ENCODE measurements at places on chromosomes 4 and X.

DNA sequence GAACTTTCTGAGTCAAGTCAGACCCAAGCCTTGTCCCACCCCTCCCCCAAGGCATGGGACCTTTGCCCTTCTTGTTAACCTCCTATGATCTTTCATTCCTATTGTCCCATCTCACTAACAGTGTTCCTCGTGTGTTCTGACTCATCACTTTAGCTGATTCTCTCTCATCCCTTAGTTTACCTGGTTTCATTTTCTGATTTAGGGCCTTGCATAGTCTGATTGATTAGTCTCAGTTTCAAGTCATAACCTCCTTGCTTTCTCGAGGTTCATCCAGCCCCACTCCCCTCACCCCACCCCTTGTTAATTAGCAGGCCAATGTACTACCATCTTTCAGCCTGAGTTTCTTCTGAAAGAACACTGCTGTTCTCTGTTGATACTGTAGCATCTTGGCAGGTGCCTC lies 517.4 kb downstream of the RPA4 start:
- no peak for DNase-seq

DNA sequence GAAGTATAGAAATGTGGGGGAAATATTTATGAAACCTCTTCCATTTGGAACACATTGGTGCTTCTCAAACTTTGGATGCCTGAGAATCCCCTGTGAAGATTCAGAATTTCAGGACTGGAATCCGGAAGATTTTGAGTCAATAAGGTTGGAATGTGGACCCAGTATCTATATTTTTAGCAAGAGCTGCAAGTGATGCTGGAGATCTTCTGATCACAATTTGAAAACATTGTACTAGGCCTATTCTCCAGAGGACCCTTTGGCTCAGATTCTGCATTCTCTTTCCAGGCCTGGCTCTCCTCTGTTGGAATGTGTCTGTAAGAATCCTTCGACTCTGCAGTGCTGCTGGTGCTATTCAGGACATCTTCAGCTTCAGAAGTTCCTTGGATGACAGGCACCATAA lies 2.4 kb upstream of the PKD2 start:
- no peak for DNase-seq

DNA sequence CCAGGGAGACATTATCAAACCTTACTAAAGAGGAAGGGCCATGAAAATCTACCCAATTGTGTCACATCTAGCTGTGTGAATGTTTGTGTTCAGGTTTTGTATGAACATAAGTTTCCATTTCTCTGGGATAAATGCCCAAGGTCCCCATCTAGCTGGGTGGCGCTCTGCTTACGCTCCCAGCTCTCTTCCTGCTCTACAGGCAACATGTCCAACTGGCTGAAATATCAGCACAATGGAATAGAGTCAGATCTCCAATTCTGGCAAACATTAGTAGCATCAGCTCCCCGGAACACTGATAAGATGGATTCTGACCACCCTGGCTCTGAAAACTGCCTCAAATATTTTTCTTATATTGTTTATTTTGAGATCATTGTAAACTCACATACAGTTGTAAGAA lies 74.8 kb downstream of the IRF2 start:
- no peak for DNase-seq

GRCh38 chrX:153495362-153495751 lies 577 bp downstream of the BGN start:
- no peak for DNase-seq

DNA sequence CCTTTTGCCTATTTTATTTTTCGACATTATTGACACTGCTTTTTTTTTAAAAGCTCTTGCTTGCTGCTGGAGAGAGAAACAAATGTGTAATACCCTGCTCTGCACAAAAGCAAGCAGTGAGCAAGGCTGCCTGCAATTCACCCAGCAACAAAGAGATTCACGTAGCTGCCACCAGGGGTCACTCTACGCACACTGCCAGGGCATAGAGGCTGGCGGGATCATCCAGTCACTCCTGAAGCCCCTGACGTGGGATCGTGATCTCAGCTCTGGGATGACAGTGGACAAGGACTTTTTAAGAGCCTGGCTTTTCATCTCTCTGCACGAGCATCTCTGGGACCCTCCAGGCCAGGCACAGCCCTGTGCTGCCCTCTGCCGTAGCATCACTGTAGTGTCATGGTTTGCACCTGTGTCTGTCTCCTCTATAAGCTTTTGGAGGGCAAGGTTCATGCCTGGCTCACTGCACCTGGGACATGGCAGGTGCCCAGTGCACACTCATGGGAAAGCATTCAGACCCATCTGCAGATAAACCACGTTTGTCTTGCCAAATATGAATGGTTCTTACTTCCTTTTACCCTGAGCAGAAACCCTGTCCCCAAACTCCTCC lies 19.8 kb downstream of the C4orf50 start:
- DNase-seq: no peak

GRCh38 chrX:39491548-39492297 lies 606.0 kb downstream of the BCOR start:
- DNase-seq: peak; percentile 36

DNA sequence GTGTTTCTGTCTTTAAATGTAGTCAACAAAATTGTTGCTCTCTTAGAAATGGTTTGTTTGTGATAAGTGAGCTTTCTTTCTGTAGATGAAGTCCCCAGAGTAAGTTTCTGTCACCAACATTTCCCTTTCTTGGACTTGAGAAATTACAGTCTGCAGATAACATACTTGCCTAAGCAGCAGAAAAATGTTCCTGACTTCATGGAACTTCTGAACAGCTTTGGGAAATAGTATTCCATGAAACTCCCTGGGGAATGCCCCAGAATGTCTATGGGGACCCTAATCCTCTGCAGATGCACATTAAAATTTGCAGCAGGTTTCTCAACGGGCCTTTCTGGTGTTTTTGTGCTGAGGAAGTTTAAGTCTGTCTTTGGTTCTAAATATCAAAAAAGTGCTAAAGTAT lies 38.6 kb upstream of the NEIL3 start:
- DNase-seq: no peak

DNA sequence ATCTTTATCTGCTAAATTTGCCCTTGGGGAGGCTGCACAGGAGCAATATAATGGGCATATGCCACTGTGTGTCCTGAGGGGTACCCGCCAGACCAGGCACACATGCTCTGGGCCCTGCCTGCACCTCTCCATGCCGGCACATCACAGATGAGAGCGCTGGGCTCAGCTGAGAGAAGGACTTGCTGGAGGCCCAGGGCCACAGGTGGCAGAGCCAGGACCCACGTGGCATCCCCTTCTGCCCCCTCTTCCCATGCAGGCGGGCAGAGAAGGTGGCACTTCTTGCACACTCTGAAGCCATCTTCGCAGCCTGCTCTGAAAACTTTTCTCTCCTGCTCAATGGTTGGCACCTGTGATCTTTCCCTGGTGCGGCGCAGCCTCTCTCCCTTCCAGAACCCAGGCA lies 20.1 kb downstream of the CPZ start:
- DNase-seq: no peak

GRCh38 chr4:150382028-150382427 lies 199.9 kb upstream of the MAB21L2 start:
- DNase-seq: no peak

- DNase-seq: no peak
These were observed 38.0 kb downstream of the HTT-AS start for GRCh38 chr4:3036131-3036952.

DNA sequence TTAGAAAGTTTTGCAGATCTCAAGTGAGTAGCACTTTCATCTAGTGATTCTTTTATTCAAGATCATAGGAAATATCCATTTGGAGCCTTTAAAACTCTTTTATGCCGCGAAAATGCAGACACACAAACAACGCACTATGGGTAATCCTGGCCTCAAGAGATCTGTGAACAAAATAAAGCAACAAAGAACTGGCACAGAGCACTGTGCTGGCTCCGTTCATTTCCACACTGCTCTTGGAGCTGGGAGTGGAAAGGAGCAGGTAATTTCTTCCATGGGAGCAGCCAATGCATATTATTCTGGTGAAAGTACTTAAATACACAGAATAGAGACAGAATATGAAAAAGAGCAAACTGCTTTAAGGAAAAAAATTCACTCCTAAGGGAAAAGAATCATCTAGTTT lies 172.7 kb upstream of the FRG1 start:
- no peak for DNase-seq

DNA sequence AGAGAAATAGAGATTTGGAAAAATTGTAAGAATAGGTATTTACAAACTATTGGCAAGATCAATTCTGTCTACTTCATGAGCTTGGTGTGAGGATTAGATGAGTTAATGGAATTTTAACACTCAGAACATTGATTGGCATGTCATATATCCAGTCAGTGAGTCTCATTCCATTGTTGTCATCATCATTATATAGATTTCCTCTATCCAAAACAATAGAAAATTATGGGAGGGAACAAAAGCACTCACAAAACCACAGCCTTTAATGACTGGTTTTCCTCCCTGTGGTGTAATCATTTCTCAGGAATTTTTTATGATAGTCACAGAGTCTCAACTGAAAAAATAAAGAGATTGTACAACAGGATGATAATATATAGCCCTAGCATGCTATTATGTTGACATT lies 21.1 kb downstream of the KLHL5 start:
- DNase-seq: no peak

DNA sequence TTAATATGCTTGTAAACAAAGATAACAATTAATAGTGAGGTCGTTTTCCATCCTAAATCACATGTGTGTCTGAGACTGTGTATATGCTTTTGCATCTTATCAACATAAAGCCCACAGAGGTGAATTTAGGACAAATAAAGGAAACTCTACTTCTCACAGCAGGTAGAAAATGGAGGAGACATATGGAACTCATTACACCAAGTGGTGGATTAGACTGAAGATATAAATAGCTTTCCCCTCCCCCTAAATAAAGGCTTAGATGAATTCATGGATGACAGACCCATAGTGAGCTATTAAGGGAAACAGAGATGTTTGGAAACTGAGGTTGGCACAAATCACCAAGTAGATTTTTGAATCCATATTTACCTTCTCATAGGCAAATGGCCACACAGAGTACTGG lies 79.7 kb downstream of the GRIA3 start:
- DNase-seq: no peak

DNA sequence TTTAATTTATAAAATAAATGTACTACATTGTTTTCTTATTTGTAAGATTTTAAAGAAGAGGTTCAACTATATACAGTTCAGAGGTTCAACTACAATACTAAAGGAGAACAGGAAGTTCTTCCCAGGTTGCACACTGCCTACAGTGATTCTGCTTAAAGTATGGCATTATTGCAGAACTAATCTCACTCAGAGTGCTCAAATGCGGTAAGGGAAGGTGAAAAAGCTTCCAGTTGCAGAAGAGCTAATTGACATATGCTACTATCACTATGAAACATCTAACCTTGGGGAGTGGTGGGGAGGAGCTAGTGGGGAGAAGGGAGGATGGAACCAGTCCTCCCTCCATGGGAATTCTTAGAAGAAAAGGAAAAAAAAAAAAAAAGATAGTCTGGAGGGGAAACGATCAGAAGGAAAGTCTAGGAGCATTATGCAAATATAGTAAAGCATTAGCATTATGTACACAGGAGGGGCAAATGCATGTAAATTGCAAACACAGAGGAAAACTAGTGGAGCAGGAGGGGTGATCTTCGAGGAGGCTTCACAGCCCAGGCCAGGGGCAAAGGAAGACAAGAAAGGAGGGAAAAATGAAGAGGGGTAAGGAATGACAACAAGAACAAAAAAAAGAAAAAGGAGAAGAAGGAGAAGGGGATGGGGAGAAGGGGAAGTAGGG lies 32.0 kb upstream of the MMAA start:
- no peak for DNase-seq

GRCh38 chr4:76969495-76969894 lies 19.9 kb downstream of the SEPTIN11 start:
- DNase-seq: no peak

DNA sequence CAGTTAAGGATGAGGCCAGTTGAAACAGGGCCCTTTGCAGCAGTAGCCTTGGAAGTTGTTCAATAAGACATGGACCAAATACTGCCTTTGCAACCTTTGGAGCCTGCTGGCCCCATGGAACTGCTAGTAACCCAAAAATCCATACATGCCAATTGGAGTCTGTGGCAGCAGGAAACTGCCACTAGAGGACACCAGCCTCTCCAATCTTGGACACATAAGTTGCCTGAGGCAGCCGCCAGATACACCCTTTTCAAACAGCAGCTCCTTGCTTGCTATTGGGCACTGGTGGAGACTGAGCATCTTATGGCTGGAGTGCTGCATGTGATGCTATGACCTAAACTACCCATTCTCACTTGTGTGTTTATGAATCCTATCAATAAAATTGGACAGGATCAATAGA lies 14.8 kb upstream of the LAP3 start:
- no peak for DNase-seq

- no peak for DNase-seq
These were observed 103.6 kb downstream of the TENM3 start for GRCh38 chr4:182346675-182347375.
